ENCODE measurements at places on chromosomes 4 and X.

- no peak for DNase-seq
Observed at GRCh38 chr4:127484117-127484516, 148.6 kb upstream of the INTU start.

DNA sequence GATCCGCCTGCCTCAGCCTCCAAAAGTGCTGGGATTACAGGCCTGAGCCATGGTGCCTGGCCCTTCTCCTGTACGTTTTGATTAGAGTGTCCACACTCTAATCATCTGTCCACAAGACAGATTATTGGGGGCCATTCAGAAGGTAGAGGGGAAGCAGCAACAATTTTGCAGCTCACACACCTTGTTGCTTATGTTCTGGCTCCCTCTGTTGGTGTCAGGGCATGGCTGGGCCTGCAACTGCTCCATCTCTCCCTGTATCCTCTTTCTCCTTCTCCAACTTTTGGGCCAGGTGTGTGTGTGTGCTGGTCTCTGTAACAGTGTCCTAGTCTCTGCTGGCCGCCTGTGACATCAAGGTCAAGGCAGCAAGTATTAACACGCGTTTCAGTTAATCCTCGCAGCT, 125.5 kb upstream of the MBNL3 start:
- DNase-seq: no peak

DNA sequence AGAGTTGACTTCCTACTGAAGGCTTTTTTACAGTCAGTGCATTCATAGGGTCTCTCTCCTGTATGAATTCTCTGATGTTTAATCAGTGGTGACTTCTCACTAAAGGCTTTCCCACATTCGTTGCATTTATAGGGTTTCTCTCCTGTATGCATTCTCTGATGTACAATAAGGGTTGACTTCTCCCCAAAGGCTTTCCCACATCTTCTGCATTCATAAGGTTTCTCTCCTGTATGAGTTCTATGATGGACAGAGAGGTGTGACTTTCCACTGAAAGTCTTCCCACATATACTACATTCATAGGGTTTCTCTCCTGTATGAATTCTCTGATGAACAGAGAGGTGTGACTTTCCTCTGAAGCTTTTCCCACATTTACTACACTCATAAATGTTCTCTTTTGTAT, 45.2 kb downstream of the ZNF674 start:
- DNase-seq: no peak

GRCh38 chrX:68847172-68847571, 18.4 kb downstream of the EFNB1 start:
- no peak for DNase-seq

Measured in femur (tissue), 1 donor.